ENCODE measurements at places on chromosomes 6 and 20.

- DNase-seq: no peak
Measured at GRCh38 chr6:76940191-76940590, 523.1 kb downstream of the HTR1B start.

GRCh38 chr6:98384334-98384733, 450.0 kb upstream of the POU3F2 start:
- DNase-seq: no peak

DNA sequence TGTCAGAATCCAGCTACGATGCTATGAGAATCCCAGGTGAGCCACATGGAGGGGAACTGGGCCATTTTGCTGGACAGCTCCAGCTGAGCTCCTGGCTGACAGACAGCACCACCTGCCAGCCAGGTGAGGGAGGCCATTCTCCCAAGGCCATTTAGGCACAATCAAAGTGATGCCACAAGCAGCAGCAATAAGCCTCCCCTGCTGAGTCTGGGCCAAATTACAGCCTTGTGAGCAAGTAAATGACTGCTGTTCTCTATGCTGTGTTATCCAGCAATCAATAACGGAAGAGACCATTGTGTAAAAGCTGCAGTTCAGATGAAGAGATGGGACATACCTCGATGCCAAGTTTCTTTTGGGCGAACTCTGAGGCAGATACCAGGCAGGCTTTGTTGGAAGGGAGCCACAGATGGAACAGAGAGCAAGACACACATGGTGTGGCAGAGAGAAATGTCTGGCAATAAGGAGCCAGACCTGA, 14.0 kb upstream of the SCGN start:
- DNase-seq: no peak

- DNase-seq: no peak
Measured at GRCh38 chr6:161568885-161569456, 295.1 kb upstream of the AGPAT4 start.

GRCh38 chr20:57220337-57221145, 45.9 kb downstream of the BMP7 start:
- no peak for DNase-seq

DNA sequence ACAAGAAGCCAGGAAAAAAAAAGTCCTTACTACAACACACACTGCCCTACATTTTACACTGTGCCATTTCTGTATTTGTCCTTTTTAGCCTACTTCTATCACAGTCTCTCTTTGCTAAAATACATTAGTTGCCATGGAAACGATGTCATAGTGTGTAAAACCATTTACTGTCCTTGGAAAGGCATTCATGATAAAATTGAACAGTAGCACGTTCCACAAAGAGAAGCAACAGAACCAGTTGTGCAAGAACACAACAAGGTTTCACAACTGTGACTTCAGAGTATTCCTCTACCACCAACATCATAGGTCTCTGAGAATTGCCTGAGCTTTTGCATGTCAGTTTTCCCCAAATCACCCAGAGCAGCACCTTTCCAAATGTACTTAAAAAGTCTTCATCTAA, 20.5 kb downstream of the FYN start:
- no peak for DNase-seq

GRCh38 chr6:33914645-33915044, 110.8 kb upstream of the MLN start:
- DNase-seq: peak; percentile 21

DNA sequence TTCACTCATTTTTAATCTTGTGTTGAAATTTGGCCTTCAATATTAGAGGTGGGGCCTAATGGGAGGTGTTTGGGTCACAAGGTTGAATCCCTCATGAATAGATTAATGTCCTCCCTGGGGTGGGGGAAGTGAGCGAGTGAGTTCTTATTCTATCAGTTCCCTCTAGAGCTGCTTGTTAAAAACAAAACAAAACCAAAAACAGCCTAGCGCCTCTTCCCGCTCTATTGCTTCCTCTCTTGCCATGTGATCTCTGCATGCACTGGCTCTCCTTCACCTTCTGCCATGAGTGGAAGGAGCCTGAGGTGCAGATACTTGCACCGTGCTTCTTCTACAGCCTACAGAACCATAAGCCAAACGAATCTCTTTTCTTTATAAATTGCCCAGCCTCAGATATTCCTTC, 89.6 kb upstream of the SLC35F1 start:
- no peak for DNase-seq

- no peak for DNase-seq
Measured at GRCh38 chr20:38450412-38450975, 15.4 kb upstream of the SNHG17 start.

GRCh38 chr6:42337985-42338743, 113.6 kb downstream of the TRERF1 start:
- no peak for DNase-seq

GRCh38 chr20:60066438-60066823, 108.2 kb downstream of the CDH26 start:
- no peak for DNase-seq

- DNase-seq: no peak
Measured at GRCh38 chr6:166338854-166339253, 3.5 kb downstream of the SFT2D1 start.

GRCh38 chr6:85388531-85388930, 61.4 kb upstream of the NT5E start:
- no peak for DNase-seq

GRCh38 chr6:151514000-151514730, 20.3 kb downstream of the CCDC170 start:
- DNase-seq: no peak

DNA sequence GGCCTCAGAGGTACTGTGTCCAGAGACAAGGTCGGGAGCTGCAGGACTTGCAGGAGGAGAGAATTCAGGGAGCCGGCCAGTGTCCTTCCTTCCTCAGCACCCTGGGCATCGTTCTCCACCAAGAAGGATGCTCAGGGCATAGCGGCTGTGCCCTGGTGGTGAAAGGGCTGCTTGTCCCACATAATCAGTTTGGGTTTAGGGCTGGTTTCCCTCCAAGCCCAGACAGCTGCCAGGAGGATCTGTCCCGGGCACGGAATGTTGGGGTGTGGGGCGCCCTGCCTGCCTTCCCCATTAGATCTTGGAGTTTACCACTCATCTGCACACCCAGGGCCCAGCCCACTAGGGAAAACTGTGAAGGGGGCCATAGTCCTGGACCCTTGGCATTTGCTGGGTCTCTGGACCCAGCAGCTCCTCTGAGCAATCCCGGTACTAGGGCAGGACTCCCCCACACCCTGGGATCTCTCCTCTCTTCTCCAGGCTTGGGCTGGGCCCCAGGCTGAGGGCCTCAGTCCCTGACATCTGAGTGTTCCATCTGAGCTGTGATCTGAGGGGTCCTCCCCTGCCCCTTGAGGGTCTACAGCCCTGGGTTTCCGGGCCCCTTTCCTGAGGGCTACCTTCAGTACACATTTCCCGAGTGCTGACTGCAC, 18.6 kb upstream of the SPDEF start:
- no peak for DNase-seq

GRCh38 chr6:54493138-54493537, 184.9 kb downstream of the TINAG start:
- DNase-seq: no peak

- no peak for DNase-seq
Measured at GRCh38 chr6:116280161-116280932, 617 bp upstream of the TSPYL1 start.

DNA sequence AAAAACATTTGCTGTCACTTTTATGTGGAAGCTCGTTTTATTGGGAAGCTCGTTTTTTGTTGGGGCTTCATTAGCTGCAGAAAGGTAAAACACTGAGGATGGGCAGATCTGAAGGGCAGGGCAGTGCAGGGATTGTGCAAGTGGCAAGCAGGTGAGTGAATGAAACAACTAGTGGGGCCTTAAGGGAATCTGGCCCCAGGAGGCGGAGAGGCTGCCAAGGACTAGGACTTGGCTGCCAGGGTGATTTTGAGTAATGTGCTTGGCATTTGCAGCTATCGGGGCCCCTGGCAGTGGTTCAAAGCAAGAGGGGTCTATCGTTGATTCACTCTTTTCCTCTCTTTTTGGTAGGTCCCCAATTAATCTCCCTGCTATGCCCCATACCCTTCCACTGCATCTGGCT, 11.5 kb downstream of the IL22RA2 start:
- DNase-seq: no peak

- no peak for DNase-seq
Measured at GRCh38 chr6:110681543-110682459, 133.5 kb downstream of the CDK19 start.

GRCh38 chr20:57377350-57377749, 13.8 kb upstream of the RBM38 start:
- no peak for DNase-seq

DNA sequence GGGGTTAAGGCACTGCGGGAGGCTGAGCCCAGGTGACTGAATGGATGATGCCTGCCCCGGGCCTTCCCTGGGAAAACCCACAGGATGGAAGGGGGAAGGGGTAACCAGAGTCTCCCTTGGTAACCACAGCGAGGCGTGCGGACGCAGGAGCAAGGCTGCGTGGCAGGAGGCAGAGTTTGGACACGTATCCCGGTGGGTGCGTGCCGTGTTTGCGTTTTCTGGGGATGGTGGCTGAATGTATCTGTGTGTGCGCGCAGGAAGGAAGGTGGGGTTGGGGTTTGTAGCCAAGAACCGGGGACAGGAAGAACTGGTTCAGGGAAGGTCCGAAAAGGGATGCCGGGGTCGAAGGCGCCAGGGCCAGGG, 1.8 kb downstream of the MDGA1 start:
- no peak for DNase-seq

Measured in stimulated activated CD4-positive, alpha-beta T cell treated with anti-CD3 and anti-CD28 coated beads, TNF-alpha, amount 100 ng/mL, for 24 hours (primary cell).